ENCODE measurements at places on chromosomes 6 and 20.

DNA sequence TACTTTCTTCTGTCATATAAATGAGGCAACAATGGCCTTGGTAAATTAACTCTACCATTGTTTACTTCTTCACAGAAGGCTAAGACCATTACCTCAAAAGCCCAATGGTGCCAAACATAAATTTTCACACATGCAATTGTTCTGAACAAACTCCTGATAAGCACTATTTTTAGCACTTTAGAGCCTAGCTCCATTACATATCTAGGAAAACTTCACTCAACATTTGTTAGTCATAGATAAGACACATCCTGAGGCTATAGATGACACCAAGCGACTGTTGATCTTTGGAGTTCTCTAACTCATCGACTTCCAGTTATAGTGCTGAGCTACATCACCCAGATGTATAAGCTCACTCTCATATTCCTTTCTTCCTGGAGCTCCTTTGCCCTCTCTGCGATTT lies 245.9 kb downstream of the EYS start:
- no peak for DNase-seq

DNA sequence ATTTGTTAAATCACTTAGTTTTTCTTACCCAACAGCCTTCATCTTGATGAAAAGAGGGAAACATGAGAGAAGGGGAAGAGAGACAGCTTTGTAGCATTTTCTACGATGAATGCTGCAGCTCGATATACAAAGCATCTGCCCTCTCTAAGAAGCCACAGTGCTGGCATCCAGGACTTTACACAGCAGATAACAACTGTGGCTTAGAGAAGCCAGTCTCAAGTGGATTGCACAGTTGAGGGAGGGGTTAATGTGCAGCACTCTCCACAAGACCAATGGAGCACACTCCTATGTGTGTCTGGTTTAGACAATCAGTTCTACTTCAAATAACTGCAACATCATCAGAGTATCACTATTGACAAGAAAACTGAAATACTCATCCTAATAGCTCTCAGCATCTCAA lies 5.8 kb downstream of the C6orf120 start:
- no peak for DNase-seq

GRCh38 chr6:23111984-23112383 lies 542.6 kb downstream of the HDGFL1 start:
- no peak for DNase-seq

GRCh38 chr6:5941188-5941587 lies 65.5 kb downstream of the NRN1 start:
- DNase-seq: no peak

DNA sequence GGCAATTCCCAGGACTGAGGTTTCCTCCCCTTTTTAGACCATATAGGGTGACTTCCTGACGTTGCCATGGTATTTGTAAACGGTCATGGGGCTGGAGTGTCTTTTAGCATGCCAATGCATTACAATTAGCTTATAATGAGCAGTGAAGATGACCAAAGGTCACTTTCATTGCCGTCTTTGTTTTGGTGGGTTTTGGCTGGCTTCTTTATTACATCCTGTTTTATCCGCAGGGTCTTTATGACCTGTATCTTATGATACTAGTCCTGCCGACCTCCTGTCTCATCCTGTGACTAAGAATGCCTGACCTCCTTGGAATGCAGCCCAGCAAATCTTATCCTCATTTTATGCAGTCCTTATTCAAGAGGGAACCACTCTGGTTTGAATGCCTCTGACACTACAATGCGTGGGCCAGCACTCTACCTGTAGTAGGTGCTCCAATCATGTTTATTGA lies 190.1 kb downstream of the KCNQ5 start:
- peak; percentile 31 for DNase-seq

GRCh38 chr6:106163446-106163965 lies 77.4 kb downstream of the PRDM1 start:
- DNase-seq: no peak
